ENCODE measurements at places on chromosomes 6 and 20. TPM values are rescaled to one million over a fixed set of nuclear protein-coding genes. Genes with fewer than 3 reads are reported as not detected.

DNA sequence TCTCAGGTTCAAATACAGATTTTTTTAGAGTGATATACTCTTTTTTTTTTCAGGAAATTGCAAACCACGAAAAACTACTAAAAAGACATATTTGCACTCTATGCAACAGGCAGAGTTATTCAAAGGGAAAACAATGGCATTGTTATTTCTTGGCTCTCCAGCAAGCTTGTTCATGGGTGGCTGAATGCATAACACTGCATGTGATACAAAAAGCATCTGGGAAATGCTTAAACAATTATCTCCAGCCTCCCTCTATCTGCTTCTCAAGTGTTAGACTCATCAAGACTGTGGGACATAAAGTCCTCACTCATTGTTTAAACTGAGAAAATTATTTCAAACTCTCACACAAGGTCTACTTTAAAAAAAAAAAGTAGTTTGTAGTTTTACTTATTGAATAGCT, 7.3 kb upstream of the COL12A1 start:
- DNase-seq, result no peak

GRCh38 chr6:144394210-144394609, 109.1 kb downstream of the UTRN start:
- DNase-seq, result peak; percentile 70

GRCh38 chr6:45156075-45156474, 172.1 kb upstream of the RUNX2 start:
- DNase-seq, result no peak

GRCh38 chr6:111658462-111659154, 52.9 kb upstream of the TRAF3IP2 start:
- no peak for DNase-seq

Gene RAET1L
- not detected for total RNA-seq

All from A172 (cell line).